ENCODE measurements at places on chromosomes 7 and 10.

- no peak overlapping the region for H3K4me3 ChIP-seq
- no peaks in the 10 kb centered on the region for H3K36me3 ChIP-seq
- H3K27me3 ChIP-seq, result no peaks in the 10 kb centered on the region
- no peaks in the 10 kb centered on the region for H3K4me1 ChIP-seq
- H3K27ac ChIP-seq, result no peak overlapping the region
Measured at GRCh38 chr7:95478272-95479037, 7.3 kb upstream of the ASB4 start.

DNA sequence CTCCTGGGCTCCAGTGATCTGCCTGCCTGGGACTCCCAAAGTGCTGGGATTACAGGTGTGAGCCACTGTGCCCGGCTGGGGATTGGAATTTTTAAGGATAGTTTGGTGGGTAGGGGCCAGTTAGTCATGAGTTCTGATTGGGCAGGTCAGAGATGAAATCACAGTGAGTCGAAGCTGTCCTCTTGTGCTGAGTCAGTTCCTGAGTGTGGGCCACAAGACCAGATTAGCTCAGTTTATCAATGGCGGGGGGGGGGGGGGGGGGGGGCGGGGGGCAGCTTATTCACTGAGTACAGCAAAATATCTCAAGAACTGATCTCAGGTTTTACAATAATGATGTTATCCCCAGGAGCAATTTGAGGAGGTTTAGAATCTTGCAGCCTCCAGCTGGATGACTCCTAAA lies 11.6 kb upstream of the ERCC6 start:
- no peak overlapping the region for H3K27ac ChIP-seq
- no peaks in the 10 kb centered on the region for H3K27me3 ChIP-seq

- H3K4me3 ChIP-seq, result no peak overlapping the region
- no peak overlapping the region for H3K27ac ChIP-seq
- DNase-seq, result no peak
- H3K4me1 ChIP-seq, result no peaks in the 10 kb centered on the region
- H3K27me3 ChIP-seq, result no peaks in the 10 kb centered on the region
- no peaks in the 10 kb centered on the region for H3K36me3 ChIP-seq
Measured at GRCh38 chr10:74738052-74738451, 88.3 kb upstream of the KAT6B start.

DNA sequence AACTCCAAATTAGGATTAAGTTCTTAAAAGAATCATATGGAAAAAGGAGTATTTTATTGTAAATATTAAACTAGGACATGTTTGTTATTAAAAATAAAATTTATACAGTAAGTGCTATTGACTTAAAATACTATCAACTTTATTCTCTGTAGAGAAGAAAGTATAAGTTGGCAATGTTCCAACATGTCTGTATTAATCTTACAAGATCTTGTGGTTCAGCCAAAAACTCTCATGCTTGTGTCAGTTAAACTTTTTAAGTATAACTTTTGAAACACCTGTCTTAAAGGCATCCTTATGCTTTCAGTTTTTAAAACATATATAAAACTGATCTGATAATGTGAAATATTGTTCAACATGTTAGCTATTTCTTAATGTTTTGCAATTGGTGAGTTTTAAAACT lies 160.7 kb downstream of the ZEB1 start:
- no peak overlapping the region for H3K27ac ChIP-seq
- no peaks in the 10 kb centered on the region for H3K4me1 ChIP-seq
- H3K36me3 ChIP-seq, result no peaks in the 10 kb centered on the region
- no peaks in the 10 kb centered on the region for H3K27me3 ChIP-seq
- no peak for DNase-seq

- H3K4me3 ChIP-seq, result no peak overlapping the region
- no peaks in the 10 kb centered on the region for H3K4me1 ChIP-seq
- no peak overlapping the region for H3K27ac ChIP-seq
- DNase-seq, result no peak
- H3K27me3 ChIP-seq, result no peaks in the 10 kb centered on the region
Measured at GRCh38 chr7:145928937-145929336, 187.7 kb upstream of the CNTNAP2 start.

GRCh38 chr7:155291045-155291530 lies 6.6 kb upstream of the INSIG1 start:
- H3K36me3 ChIP-seq, result no peaks in the 10 kb centered on the region
- H3K27me3 ChIP-seq, result no peaks in the 10 kb centered on the region
- no peak overlapping the region for H3K27ac ChIP-seq
- DNase-seq, result no peak
- H3K4me1 ChIP-seq, result no peaks in the 10 kb centered on the region

GRCh38 chr10:11986593-11987216 lies 55.9 kb downstream of the UPF2 start:
- peaks cover 12% of the 10 kb centered on the region for H3K4me1 ChIP-seq
- H3K27ac ChIP-seq, result no peak overlapping the region
- DNase-seq, result peak; percentile 83
- H3K4me3 ChIP-seq, result no peak overlapping the region
- H3K36me3 ChIP-seq, result no peaks in the 10 kb centered on the region

GRCh38 chr10:49253340-49253906 lies 45.5 kb upstream of the C10orf71 start:
- H3K4me3 ChIP-seq, result no peak overlapping the region
- DNase-seq, result no peak
- no peaks in the 10 kb centered on the region for H3K4me1 ChIP-seq
- no peak overlapping the region for H3K27ac ChIP-seq

DNA sequence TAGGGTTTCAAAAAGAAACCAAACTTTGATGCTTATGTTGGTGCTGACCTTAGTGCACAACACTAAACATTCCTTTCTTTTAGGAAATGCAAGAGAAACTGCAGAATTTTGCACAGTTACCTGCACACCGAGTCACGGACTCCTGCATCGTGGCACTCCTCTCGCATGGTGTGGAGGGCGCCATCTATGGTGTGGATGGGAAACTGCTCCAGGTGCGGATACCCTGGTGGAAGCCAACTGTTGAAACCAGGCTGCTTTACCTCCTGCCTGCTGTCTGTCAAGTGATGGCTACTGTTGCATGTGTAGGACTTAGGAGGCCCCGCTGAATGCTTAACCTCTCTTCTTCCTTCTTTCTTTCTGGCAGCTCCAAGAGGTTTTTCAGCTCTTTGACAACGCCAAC lies 11.7 kb downstream of the CASP2 start:
- no peaks in the 10 kb centered on the region for H3K27me3 ChIP-seq
- H3K36me3 ChIP-seq, result no peaks in the 10 kb centered on the region
- no peak for DNase-seq
- H3K4me3 ChIP-seq, result no peak overlapping the region

DNA sequence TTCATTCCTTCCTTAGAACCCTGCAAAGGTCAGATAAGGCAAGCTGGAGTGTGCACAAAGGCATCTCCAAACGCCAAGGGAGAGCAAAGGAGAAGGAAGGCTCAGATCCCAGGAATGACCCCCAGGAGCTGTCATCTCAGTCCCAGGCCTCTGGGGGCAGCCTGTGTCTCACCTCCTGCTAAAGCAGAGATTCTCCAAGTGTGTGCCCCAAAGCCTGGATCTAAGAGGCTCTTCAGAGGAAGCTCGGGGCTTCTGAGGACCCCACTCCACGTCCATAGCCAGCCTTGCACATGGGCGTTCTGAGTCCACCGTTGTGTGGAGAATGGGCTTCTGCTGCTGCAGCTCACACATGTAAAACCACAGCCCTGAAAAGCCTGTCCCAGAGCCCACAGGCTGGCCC lies 5.1 kb upstream of the GRID1 start:
- no peaks in the 10 kb centered on the region for H3K4me1 ChIP-seq
- no peak overlapping the region for H3K27ac ChIP-seq
- H3K36me3 ChIP-seq, result no peaks in the 10 kb centered on the region

GRCh38 chr10:5070648-5071410 lies 23.4 kb upstream of the AKR1C3 start:
- peak overlapping the region; percentile 77 for H3K27ac ChIP-seq
- H3K4me3 ChIP-seq, result no peak overlapping the region
- H3K4me1 ChIP-seq, result peaks cover 6% of the 10 kb centered on the region
- DNase-seq, result no peak
- H3K27me3 ChIP-seq, result no peaks in the 10 kb centered on the region

- H3K27ac ChIP-seq, result peak overlapping the region; percentile 49
- H3K27me3 ChIP-seq, result no peaks in the 10 kb centered on the region
- H3K36me3 ChIP-seq, result no peaks in the 10 kb centered on the region
- DNase-seq, result no peak
- H3K4me1 ChIP-seq, result peaks cover 16% of the 10 kb centered on the region
Measured at GRCh38 chr7:30800785-30801252, 29.6 kb downstream of the MINDY4 start.

GRCh38 chr10:50469288-50469687 lies 154.5 kb downstream of the SGMS1 start:
- H3K4me3 ChIP-seq, result no peak overlapping the region
- no peaks in the 10 kb centered on the region for H3K36me3 ChIP-seq
- peaks cover 27% of the 10 kb centered on the region for H3K4me1 ChIP-seq

DNA sequence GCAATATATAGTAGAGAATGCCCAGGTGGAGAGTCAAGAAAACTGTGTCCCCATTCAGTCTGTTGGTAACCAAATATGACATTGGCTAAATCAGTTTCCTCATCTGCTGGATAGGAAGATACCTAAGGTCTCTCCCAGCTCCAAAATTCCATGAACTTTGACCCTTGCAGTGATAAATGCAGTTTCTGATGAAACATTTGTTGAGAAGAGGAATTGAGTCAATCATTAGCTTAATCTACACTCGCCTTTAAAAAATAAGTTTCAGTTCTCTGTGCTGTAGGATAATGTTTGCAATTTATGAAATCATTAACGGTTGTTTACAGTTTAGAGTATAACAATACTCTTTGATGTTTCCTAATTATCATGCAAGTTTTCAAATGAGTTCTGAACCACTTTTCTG lies 38.0 kb upstream of the SLC25A13 start:
- H3K27ac ChIP-seq, result no peak overlapping the region
- no peak overlapping the region for H3K4me3 ChIP-seq
- no peak for DNase-seq
- no peaks in the 10 kb centered on the region for H3K4me1 ChIP-seq
- H3K27me3 ChIP-seq, result no peaks in the 10 kb centered on the region

DNA sequence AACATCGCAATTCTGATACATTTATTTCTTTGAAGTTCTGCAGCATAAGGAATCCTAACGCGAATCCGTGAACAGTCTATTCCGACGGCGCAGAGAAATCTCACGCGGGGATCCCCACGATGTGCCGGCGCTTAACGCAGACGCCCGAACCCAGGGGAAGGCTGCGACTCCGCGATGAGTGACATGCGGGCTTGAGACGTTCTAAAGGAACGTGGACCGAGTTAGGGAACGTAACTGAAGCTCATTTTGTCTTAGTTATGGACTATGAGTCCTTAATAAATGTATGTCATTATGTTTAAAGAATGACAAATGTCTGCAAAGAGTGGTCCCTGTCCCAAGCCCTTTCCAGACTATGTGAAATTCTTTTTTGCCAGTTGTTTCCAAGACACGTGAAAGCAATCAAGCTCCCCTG lies 995 bp upstream of the PARD3 start:
- no peak for DNase-seq
- no peaks in the 10 kb centered on the region for H3K36me3 ChIP-seq
- peak overlapping the region; percentile 52 for H3K27ac ChIP-seq
- H3K4me1 ChIP-seq, result peaks cover 7% of the 10 kb centered on the region

DNA sequence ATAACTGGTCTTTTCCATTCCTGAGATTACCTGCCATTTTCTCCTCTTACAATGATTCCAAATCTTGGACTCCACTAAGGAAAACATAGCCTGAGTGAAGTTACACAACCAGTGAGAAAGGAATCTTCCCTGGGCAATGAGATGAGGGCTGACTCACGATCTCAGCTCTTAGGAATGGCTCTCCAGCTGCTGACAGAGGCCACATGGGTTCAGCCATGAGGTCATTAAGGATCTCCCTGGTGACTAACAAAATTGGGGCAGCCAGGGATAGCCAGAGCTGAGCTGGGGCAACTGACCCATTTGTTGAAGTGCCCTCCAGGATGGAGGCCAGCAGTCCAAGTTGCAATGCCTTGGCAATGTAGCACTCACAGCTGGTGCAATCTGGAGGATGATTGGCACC lies 78.7 kb upstream of the MKLN1 start:
- peak; percentile 74 for DNase-seq
- H3K27ac ChIP-seq, result no peak overlapping the region
- H3K4me3 ChIP-seq, result no peak overlapping the region
- no peaks in the 10 kb centered on the region for H3K27me3 ChIP-seq
- no peaks in the 10 kb centered on the region for H3K4me1 ChIP-seq

GRCh38 chr7:51366172-51366728 lies 49.6 kb upstream of the COBL start:
- DNase-seq, result no peak
- H3K27ac ChIP-seq, result no peak overlapping the region
- no peaks in the 10 kb centered on the region for H3K27me3 ChIP-seq
- H3K4me3 ChIP-seq, result no peak overlapping the region

DNA sequence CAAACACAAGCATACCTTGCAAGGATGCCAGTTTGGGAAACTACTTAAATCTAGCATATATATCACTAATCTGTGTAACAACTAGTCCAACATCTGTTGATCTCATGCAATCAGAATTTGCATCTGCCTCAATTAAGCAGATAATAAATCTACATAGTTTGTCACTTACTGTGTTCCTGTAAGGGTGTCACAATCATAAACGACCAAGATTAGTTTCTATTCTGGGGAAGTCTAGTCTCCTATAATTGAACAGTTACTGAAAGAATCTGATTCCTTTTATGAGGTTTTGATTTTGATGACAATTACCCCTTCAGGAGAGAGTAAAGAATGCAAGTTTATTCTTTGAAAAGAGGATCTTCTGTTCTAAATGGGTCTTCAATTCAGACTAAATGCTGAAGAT lies 85.5 kb upstream of the LRRN3 start:
- no peaks in the 10 kb centered on the region for H3K27me3 ChIP-seq
- no peak overlapping the region for H3K27ac ChIP-seq
- no peaks in the 10 kb centered on the region for H3K4me1 ChIP-seq

- no peak for DNase-seq
- no peaks in the 10 kb centered on the region for H3K4me1 ChIP-seq
- H3K36me3 ChIP-seq, result no peaks in the 10 kb centered on the region
- no peaks in the 10 kb centered on the region for H3K27me3 ChIP-seq
- no peak overlapping the region for H3K27ac ChIP-seq
Measured at GRCh38 chr10:52464368-52465124, 150.5 kb downstream of the DKK1 start.

- peaks cover 5% of the 10 kb centered on the region for H3K4me1 ChIP-seq
- peak overlapping the region; percentile 74 for H3K4me3 ChIP-seq
- no peak for DNase-seq
- no peaks in the 10 kb centered on the region for H3K36me3 ChIP-seq
- H3K27ac ChIP-seq, result peak overlapping the region; percentile 95
- no peaks in the 10 kb centered on the region for H3K27me3 ChIP-seq
Measured at GRCh38 chr7:120951826-120952225, 1.2 kb downstream of the ING3 start.

DNA sequence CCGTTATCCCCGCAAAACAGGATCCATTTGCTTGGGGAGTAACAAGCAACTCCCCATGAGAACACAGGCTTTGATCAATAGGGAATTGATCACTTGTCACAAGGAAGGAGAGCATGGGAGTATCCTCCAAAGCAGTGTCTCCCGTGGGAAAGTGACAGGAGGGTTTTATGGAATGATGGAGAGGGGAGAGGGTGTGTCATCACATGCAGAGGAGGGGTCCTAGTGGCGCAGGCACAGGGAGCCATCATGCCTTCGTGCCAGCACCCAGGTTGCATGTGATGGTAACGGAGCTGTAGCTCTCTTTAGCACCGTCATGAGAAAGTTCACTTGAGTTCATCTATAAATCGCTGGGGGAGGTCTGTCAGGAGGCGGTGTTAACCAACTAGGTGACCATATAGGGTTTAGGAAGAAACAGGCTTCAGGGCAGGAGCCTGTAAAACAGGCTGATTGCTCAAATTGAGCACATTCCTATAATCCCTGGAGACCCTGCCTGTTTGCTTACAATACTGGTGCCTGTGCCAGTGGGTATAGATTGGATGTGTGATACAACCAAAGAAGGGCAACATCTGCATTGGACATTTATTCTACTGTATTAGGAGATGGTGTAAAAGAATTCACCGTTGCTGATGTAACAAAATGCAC lies 428.5 kb downstream of the GALNT17 start:
- DNase-seq, result no peak
- no peaks in the 10 kb centered on the region for H3K27me3 ChIP-seq
- no peak overlapping the region for H3K27ac ChIP-seq
- no peaks in the 10 kb centered on the region for H3K4me1 ChIP-seq
- no peak overlapping the region for H3K4me3 ChIP-seq
